Activated CD8-positive, alpha-beta memory T cell treated with anti-CD3 and anti-CD28 coated beads, Interleukin-2, amount 50 U/mL, for 4 hours (primary cell): ENCODE measurements at places on chromosomes 13 and 19.

DNA sequence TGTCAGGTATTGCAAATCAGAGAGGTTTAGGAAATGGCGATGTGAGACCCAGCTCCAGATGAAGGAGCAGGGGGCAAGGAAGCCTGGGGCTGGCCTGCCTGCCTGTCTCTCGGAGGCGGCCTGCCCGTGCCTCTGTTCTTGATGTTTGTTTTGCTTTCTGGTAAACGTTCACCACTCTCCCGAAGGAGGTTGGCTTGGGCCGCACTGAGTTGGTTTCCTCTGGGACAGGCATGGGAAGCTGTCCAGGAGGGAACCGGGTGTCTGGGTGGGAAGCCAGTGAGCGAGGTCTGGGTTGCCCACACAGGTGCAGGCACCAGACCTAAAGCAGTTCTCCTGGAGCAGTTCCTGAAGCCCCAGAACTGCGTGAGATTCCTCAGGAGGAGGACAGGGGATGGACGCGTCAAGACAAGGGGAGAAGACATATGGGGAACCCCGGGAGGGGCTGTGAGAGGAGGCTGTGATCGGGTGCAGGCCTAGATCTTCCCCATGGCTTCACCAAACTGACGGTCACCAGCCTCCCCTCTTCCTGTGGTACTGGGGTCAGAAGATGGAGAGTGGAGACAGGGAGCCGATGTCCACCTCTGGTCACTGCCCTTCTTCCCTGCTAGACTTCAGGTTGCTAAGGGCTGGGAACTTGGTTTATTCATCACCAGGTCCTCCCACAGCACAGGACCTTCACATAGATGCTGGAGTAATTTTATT, 15.2 kb downstream of the COL4A2 start:
- DNase-seq, result no peak

DNA sequence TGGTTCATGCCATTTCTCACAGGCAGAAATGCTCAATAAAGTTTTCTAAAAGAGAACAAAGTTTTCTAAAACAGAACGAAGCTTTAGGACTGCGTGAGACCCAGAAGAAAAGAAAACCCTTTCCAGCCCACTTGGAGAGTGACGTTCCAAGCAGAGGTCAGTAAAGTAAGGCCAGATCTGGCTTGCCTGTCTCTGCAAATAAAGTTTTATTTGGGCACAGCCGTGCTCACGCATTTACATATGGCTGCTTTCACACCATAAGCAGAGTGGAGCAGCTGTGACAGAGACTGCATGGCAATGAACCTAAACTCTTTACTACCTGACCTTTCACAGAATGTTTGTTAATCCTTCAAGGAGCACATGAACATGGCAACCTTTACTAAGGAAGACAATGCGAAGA, 23.6 kb downstream of the IRS2 start:
- no peak for DNase-seq

- DNase-seq, result no peak
These were observed 30.8 kb downstream of the SHANK1 start for GRCh38 chr19:50688766-50689165.

DNA sequence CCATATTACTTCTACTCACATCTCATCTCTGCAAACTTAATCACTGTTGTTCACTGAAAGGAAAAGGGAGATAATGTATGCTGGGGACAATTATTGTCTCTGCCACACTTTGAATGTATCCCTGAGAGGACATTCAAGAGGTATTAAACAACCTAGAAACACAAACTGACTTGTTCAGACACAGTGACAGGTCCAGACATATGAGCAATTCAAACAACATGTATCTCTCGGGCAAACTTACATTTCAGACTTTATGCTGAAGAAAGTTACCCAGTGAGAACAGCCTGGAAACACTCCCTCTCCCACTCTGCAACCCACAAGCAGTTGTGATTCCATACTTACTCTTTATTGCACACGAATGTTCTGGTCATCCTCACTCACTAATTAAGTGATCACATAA, 968.7 kb upstream of the SLC10A2 start:
- DNase-seq, result no peak

DNA sequence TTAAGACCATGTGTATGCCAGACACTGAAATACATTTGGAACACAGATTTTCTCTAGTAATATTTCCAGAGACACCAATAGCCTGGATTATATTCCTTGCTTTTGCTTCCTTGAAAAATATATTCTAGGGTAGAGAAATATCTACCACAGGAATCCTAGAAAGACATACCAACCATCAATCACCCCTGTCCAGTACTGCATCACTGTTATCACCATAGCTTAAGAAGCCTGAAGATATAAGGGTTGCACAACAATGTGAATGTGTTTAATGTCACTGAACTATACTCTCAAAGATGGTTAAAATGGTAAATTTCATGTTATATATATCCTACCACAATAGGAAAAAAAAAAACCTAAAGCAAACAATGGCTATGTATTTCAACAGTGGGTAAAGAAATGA, 163.6 kb downstream of the DIAPH3 start:
- no peak for DNase-seq

- no peak for DNase-seq
These were observed 230.8 kb downstream of the DLEU7 start for GRCh38 chr13:50612717-50613116.

DNA sequence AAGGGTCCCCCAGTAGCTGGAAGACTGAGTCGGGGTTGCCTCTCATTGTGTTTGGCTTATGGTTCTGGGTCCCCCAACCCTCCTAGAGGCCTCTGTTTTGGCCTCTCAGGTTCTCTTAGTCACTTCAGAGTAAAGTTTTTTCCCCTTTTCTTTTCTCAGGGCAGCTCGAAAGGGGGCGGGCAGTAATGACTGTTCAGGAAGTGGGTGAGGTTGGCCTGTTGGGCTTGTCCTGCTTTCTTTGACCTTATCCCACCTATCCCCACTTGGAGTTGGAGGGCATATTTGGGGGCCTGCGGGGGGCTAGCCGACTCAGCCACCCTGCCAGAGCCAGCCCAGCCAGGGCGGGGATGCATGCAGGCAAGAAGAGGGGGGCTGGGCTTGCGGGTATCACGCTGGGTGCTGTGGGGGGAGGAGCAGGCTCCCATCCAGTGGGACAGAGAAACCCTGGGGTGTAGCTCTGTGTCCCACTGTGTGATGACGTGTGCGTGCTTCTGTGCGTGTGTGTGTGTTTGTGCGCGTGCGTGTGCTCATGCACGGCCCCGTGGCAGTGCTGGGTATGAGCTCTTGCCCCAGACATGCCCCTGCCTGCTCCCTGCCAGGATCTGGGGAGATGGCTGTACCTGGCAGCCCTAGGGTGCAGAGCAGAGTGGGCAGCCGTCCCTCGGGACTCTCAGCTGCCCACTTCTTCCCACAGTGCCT, 1.4 kb downstream of the CIC start:
- DNase-seq, result peak; percentile 50

DNA sequence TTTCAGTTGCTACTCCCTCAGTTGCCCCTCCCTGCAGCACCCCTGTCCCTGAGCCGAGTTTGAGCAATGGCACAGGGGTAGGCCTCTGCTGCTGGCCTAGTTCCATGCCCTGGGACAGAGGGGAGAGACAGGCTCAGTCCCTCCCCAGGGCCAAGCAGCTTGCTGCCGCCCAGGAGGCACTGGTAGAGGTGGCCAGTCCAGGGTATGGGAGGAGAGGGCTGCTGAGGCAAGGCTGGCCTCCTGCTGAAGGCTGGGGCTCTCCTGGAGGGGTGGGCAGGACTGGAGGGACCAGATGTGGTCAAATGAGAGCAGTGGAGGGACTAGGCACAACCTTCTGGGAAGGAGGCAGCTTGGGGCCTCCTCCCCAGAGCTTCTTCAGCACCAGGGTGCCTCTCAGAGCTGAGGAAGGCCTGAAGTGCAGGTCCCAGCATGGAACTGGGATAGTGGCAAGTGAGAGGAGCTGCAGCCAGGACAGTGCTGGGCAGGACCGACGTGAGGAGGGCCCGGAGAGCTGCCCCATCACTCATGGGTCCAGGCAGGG, 29.8 kb upstream of the VSTM2B start:
- DNase-seq, result no peak

- no peak for DNase-seq
These were observed 79.1 kb downstream of the B3GLCT start for GRCh38 chr13:31278869-31279268.
